HS-5 (cell line): ENCODE measurements at places on chromosomes 11 and 22.
A peak's percentile ranks its signal among the peaks of the same experiment; 100 is the strongest.

- DNase-seq = no peak
Observed at GRCh38 chr11:72349616-72350218, 84.6 kb downstream of the CLPB start.

- peak; percentile 32 for DNase-seq
Observed at GRCh38 chr11:68751331-68751856, at the start of gene TESMIN. Gene TESMIN (minus strand): TSS chr11:68751520. CDS start chr11:68750660, 860 bp downstream.

GRCh38 chr11:95913830-95914615 is 9.9 kb downstream of the MTMR2 start:
- no peak for DNase-seq

DNA sequence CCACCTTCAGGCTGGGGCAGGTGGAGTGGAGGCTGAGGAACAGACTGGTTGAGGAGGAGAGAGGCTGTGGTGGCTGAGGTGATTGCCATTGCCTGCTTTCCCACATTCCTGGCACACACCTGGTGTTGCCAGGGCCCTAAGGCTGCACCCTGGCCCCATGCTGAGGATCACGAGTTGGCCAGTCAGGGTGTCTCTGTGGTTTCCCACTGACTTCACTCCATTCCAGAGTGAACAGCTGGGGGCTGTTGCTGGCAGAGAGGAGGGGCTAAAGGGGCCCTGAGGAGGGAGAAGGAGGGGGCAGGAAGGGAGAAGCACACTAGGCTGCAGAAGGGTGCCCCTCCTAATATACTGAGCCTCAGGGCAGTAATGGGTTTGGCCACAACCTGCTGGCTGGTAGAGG is 1.8 kb downstream of the TMEM86A start:
- DNase-seq = no peak

- no peak for DNase-seq
Observed at GRCh38 chr22:31398231-31398630, 1.2 kb upstream of the DRG1 start.
